Parietal lobe (tissue), 2 donors: ENCODE measurements at places on chromosomes 4 and X. TPM values are rescaled to one million over a fixed set of nuclear protein-coding genes. Genes with fewer than 3 reads are reported as not detected.

The LUZP4 gene
- not detected for total RNA-seq

The ARHGEF9 gene
- 91.4 TPM for total RNA-seq

The DRD5 gene
- 0.63 TPM for total RNA-seq

The UFSP2 gene
- total RNA-seq: 38.5 TPM

The PABPC4L gene
- 0.94 TPM for total RNA-seq

The SATL1 gene
- total RNA-seq: 3.1 TPM

The GYPB gene
- total RNA-seq: not detected

The NONO gene
- total RNA-seq: 372 TPM

The CXorf49 gene
- total RNA-seq: not detected

The FGF16 gene
- total RNA-seq: not detected

The STATH gene
- total RNA-seq: not detected

The REELD1 gene
- total RNA-seq: not detected

The FOXP3 gene
- total RNA-seq: not detected

The GUCY1B1 gene
- total RNA-seq: 36.9 TPM

The SPATA18 gene
- total RNA-seq: 2.8 TPM

The SPANXN4 gene
- not detected for total RNA-seq

The POLN gene
- 7.8 TPM for total RNA-seq

The ARMCX1 gene
- 71.4 TPM for total RNA-seq

The RTL9 gene
- total RNA-seq: 0.63 TPM

The SH2D1A gene
- not detected for total RNA-seq

The XAGE2 gene
- total RNA-seq: not detected

The EGF gene
- total RNA-seq: 0.31 TPM

The SEC24D gene
- 12.8 TPM for total RNA-seq
